ENCODE measurements at places on chromosomes 4 and X. TPM values are rescaled to one million over a fixed set of nuclear protein-coding genes. Genes with fewer than 3 reads are reported as not detected.

The CLCN4 gene
- total RNA-seq = 0.71 TPM

The AVPR2 gene
- total RNA-seq = 1.5 TPM

The ODAM gene
- not detected for total RNA-seq

The ARR3 gene
- not detected for total RNA-seq

The TMPRSS11B gene
- total RNA-seq = 0.83 TPM

The PSAPL1 gene
- not detected for total RNA-seq

The BDH2 gene
- 31.6 TPM for total RNA-seq

The POLN gene
- 3.3 TPM for total RNA-seq

DNA sequence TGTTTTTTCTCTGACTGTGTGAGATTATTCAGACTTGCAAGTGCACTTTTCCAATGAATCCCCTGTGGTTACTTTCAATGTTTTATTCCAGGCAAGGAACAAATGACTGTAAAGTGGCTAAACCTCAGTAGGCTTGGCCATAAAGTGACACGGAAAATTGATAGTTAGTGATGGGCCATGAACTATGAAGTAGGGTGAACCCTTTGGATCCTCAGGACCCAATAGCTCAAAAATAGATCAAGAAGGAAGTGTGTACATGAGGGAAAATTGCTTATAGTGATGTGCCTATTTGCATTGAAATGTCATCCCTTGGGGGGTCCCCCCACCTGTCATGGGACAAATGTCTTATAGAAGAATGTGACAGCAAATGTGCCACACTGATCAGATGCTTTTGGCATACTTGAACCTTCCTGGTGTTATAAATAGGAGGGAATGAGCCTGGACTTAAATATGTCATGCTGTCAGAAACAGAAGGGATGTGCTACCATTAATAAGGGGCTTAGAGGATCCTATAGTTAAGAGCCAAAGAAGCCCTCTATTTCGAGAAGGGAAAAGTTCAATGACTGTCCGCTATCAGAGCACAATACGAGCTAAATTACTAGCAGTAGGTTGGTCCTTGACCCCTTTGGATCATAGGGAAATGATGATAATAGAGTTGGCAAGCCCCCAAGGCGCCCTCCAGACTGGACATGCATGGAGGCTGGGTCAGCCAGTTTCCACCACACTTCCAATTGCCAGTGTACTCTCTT lies 30.3 kb downstream of the SLC16A2 start:
- DNase-seq = no peak

- no peak for DNase-seq
These were observed 73.9 kb upstream of the TAF9B start for GRCh38 chrX:78213331-78213730.

- DNase-seq = no peak
These were observed 685.8 kb downstream of the GABRG1 start for GRCh38 chr4:45438047-45438446.

GRCh38 chr4:138616775-138617174 lies 374.6 kb upstream of the SLC7A11 start:
- DNase-seq = no peak

- no peak for DNase-seq
These were observed 7.8 kb upstream of the METAP1 start for GRCh38 chr4:98987720-98988119.

GRCh38 chrX:71111141-71111843 lies at the start of gene IL2RG:
Gene IL2RG, minus strand, starts transcription at chrX:71111577. Its CDS starts 38 bp downstream, at chrX:71111539.
- no peak for DNase-seq

DNA sequence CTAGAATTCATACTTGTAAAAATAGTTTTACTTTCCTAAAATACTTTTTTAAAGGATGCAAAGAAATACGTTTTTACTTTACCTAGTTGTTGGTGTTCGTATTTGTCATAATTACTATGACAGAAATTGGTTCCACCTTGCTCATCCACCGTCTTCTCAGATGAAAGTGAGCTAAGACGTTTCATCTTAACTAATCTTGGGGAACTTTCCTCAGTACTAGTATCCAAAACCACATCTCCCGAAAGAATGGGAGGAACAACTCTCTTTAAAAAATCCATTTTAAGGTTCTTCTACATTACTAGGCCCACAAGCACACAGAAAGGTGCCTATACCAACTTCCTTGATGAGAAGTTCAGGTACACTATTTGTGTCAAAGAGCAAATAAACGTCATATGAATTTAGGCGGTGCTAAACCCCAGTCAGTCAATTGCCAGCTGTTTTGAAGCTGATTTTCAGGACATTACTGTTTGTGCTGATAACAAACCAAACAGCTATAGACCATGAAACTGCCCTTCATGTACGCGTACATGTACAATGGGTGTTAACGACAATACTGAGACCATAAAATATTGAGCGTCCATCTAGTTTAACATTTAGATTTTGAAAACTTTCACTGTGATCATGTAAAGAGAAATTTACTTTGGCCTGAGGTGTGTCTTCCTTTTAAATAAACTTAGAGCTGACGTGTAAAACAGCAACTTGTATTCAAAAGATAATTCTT lies 99.1 kb downstream of the FRYL start:
- no peak for DNase-seq

DNA sequence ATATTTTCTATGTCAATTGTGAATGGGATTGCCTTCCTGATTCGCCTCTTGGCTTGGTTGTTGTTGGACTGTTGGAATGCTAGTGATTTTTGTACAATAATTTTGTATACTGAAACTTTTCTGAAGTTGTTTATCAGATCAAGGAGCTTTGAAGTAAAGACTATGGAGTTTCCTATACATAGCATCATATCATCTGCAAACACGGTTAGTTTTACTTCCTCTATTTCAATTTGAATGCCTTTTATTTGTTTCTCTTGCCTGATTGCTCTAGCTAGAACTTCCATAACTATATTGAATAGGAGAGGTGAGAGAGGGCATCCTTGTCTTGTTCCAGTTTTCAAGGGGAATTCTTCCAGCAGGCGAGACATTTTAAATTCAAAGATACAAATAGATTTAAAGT lies 226.5 kb downstream of the FBXO8 start:
- no peak for DNase-seq

DNA sequence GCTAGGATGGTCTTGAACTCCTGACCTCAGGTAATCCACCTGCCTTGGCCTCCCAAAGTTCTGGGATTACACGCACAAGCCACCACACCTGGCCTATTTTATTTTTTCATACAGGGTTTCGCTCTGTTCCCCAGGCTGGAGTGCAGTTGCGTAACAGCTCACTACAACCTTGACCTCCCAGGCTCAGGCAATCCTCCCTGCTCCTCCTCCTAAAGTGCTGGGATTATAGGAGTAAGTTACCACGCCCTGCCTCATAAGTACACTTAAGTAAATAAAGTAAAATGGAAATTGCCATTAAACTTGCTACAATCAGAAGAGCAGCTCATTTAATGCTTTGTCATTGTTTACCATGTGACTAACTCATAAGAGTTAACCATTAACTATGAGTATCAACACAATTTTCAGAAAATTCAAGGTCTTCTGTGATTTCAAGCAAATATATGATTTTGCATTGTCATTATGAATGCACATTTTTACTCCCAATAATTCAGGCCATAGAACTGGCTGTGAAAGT lies 12.3 kb downstream of the UGDH start:
- DNase-seq = no peak

- no peak for DNase-seq
These were observed 2253.2 kb upstream of the TENM3 start for GRCh38 chr4:179989975-179990374.

DNA sequence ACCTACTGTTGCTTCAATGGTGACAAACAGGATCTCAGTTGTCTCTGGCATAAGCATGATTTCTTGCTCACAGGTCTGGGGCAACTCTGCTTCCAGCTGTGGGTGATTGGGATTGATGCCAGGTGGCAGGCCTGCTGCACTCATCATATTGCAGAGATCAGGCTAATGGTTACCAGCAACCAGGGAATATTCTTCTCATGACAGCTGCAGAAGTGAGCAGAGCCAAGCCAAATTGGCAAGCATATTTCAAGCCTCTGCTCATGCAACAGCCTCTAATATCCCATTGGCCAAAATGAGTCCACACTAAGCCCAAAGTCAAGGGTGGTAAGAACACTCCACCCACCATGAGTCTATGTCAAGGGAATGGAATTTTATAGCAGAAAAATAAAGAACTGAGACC lies 26.7 kb upstream of the TBC1D19 start:
- DNase-seq = no peak

GRCh38 chr4:130186931-130187330 lies 1091.0 kb downstream of the C4orf33 start:
- DNase-seq = no peak

All from esophagus muscularis mucosa (tissue), 4 donors.